NCI-H2227 treated with DMSO at 0.1 percent for 48 hours (cell line): ENCODE measurements at places on chromosomes 12 and 14.

DNA sequence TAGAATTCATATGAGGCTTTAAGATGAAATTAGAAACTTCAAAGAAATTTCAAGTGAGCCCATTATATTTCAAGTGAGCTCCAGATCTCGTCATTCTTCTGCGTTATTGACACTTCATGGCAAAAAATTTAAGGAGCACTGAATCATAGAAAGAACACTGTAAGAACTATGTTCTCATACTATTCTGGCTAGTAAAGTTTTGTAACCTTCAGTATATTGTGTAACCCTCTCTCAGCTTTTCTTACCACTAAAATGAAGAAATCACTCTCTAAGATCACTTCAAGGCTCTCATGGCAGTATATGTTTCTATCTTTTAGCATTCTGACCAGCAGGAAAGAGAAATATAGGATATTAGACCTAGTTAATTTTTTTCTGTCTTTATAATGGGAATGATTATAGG, 6.3 kb downstream of the GPHN start:
- DNase-seq = no peak

DNA sequence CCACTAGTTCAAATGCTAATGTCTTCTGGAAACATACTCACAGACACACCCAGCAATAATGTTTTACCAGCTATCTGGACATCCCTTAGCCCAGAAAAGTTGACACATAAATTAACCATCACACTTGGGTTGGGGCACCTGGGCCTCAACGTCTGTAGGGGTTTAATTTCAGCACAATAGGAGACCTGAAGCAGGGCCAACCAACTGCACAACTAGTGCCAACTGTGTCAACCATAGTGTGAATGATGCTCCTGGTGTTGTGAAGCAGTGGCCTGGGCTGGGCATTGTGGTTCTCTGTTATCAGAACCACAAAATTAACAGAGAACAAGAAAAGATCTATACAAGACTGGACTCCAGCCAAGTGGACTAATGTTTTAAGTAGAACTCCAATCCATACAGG, 106.7 kb upstream of the PPM1H start:
- no peak for DNase-seq

- no peak for DNase-seq
These were observed at the start of gene SMAGP for GRCh38 chr12:51270067-51270950. SMAGP (minus strand) TSS chr12:51270415; CDS start chr12:51269278, 1,137 bp downstream.

DNA sequence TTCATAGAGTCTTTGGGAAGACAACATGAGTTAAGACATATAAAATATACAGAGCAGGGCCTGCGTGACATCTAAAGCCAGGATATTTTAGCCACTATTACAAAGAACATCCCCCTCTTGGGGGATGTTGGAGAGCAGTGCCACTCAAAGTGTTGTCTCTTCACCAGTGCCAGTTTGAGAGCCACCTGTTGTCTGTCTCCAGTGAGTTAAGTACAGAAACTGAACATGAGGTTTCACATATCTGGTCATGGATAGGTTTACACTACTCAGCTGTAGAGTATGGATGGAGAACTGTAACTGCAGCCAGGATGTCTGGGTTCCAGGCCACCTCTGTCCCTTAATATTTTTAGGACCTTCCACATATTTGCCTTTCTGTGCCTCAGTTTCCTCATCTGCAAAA, 39.1 kb downstream of the RNFT2 start:
- no peak for DNase-seq

- DNase-seq = no peak
These were observed 72.4 kb upstream of the CISTR start for GRCh38 chr12:53824001-53824712.

DNA sequence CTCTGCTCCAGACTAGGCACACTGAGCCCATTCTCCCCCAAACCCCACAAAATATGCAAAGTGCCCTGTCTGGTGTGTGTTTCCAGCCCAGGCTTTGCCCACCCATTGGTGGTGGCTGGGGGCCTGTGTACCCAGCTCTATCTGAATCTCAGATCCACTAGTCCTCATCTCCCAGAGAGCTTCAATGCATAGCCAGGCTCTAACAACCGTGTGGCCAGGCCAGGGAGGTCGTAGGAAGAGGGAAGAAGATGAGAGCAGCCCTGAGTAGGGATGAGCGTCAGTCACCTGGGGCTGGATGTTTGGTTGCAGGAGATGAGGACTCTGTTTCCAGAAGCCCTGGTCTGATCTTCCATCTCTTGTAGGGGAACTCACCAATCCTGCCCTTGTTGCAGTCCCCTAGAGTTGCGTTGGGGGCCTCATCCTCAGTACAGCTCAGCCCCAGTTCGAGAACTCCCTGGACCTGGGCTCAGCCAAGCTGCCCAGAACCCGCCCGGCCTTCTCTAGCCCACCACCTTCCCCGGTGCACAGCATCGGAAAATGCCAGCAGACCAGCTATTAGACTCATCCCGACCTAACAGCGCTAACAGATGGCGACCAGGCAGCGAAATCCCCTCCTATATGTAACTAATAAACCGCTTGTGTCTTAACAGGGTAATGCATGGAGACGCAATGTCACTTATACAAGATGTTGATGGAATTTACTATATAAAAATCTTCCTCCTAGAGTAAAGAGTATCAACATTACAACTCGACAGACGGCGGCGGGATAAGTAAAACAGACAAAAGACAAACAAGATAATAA, 3.2 kb upstream of the LHX5 start:
- DNase-seq = no peak

GRCh38 chr14:35365130-35366055, 39.2 kb downstream of the NFKBIA start:
- no peak for DNase-seq

DNA sequence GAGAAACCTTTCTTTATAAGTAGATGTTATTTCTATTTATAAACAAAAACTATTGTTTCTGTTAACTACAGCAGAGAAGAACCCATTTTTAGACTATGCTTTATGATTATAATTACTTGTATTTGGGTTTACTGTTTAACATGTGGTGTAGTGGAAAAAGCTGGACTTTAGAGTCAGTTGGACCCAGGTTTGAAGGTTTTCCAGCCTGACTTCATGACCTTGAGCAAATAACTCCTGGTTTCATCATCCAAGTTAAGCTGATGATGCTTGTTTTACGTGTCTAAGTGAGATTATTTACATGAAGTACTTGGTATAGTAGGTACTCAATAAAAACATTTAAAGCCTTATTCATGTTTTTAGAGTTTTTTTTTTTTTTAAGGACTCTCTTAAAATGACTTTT, 221.8 kb upstream of the ARHGAP5 start:
- DNase-seq = no peak

- no peak for DNase-seq
These were observed 3.2 kb downstream of the BIN2 start for GRCh38 chr12:51320695-51321320.

GRCh38 chr12:122943196-122943595, 23.1 kb downstream of the ABCB9 start:
- DNase-seq = no peak

- no peak for DNase-seq
These were observed 209.2 kb downstream of the ZFP36L1 start for GRCh38 chr14:68583548-68584280.

DNA sequence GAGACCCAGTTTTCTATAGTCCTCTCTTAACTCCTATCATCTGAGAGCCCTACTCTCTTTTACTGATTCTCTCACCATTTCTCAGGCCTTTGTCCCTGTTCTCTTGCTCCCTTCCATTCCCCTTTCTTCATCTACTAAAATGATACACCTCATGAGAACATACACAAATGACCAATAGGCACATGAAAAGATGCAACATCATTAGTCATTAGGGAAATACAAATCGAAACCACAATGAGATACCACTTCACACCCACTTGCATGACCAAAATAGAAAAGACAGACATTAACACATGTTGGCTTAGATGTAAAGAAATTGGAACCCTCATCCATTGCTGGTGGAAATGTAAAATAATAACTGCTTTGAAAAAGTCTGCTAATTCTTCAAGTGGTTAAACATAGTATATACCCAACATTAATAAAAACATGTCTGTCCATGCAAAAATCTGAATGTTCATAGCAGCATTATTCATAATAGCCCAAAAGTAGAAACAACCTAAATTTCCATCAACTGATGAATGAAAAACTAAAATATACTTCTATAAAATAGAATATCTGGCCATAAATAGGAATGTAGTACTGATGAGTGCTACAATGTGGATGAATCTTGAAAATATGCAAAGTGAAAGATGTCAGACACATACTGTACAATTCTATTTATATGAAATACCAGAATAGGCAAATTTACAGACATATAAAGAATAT, 66.0 kb downstream of the DENND5B start:
- no peak for DNase-seq

DNA sequence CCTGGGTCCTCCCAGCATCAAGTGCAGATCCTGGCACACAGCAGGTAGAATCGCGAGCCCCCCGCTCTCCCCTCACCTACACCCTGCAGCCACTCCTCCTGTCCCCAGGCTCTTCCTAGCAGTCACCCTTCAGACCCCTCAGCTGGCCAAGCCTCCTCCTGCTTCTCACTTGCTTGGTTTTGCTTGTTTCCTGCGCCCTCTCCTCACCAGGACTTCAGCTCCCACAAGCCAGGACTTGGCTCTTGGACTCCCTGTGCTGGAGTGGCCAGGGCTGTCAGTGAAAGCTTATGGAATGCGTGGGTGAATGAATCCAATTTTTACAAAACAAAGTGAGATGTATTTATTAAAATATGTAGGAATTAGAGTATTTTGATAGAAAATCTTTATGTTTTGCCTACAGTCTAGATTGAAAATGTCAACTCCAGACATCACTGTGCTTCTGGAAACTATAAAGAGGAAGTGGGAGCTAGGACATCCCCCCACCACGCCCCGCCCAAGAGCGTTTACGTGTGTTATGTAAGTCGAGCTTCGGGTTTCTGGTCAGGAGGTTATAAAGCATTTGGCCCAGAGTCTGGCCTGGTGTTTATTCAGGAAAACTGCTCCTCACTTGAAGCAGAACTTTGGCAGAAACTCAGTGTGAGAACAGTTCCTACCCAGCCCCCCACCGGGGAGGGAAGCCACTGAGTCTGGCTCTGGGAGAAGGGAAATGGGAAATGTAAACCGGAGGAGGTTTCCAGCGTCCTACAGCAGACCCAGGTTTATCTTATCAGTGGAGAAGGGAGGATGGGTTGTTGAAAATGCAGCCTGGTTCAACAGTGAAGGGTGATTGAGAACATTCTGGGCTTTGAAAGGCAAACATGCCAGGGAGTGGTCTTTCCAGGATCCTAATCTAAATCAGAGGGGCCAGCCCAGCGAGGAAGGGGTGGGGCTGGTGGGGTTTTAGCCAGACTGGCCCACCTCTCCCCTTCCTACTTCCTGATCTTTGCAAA, 8.8 kb downstream of the ALDH2 start:
- no peak for DNase-seq

- no peak for DNase-seq
These were observed 42.6 kb upstream of the FOXJ2 start for GRCh38 chr12:7989827-7990491.

DNA sequence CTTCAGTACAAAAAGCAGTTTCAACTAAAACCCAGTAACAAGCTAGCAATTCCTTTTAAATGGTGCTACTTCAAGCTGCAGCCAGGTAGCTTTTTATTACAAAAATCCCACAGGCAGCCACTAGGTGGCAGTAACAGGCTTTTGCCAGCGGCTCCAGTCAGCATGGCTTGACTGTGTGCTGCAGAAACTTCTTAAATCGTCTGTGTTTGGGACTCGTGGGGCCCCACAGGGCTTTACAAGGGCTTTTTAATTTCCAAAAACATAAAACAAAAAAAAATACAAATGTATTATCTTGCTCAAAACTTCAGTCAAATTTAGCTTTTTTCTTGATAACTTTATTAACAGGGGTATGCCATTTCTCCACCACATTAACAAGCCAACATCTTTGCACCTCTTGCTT, 3.6 kb upstream of the CLEC4E start:
- peak; percentile 13 for DNase-seq

DNA sequence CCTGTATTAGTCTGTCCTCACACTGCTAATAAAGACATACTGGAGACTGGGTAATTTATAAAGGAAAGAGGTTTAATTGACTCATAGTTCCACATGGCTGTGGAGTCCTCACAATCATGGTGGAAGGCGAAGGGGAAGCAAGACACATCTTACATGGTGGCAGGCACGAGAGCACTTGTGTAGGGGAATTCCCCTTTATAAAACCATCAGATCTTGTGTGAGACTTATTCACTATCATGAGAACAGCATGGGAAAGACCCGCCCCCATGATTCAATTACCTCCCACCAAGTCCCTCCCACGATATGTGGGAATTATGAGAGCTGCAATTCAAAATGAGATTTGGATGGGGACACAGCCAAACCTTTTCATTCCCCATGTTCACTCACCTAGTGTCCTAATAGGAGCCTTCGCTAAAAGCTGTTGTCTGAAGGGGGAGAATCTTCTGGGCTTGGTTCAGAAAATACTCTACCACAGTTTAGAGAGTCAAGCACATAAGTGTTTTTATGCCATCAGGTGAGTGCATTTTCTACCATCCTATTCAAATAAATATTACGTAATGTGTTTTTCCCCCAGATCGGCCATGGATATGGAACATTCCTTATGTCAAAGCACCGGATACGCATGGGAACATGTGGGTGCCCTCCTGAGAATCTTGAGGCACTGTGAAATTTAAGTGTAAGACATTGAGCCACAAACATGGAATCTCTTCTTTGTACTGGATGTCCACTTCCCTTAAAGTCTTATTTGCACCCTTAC, 19.1 kb upstream of the KCNK13 start:
- no peak for DNase-seq

- DNase-seq = no peak
These were observed 80.0 kb downstream of the SINHCAF start for GRCh38 chr12:31245822-31246469.

DNA sequence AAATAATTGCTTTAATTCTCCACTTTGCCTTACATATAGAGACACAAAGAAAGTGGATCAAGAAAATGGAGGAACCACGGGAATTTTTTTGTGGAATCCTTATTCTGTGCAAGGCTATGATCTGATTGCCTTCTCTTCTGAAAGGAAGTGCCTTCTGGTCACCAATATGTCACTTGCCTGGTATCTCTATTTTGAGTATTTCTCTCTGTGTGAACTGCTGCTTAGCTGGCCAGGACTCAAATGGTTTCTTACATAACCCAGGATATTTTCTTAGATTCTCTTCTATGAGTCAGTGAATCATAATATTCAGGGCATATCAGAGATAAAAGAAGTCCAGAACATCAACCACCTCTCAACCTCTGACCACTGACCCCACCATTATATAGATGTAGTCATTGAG, 156.1 kb downstream of the DIO2 start:
- no peak for DNase-seq

- no peak for DNase-seq
These were observed 5.2 kb upstream of the AP1G2 start for GRCh38 chr14:23572836-23573235.
